ENCODE measurements at places on chromosomes 5 and 9. TPM values are rescaled to one million over a fixed set of nuclear protein-coding genes. Genes with fewer than 3 reads are reported as not detected.

DNA sequence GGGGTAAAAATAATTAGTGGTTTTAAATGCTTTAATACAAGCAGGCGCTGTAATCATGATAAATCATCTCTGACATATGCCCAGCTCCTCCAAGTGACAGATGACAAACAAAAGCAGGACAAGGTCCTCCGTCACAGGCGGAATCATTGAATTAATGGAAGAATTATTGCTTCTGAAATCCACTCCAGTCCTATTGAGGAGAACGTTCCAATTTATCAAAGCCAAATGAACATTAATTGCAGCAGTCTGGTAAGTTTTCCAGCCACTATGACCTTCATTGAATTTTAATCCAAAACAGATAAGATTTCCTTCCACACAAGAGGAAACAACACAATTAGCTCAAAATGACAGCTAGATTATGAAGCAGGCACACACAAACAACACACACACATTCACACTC lies 136.8 kb downstream of the ASTN2 start:
- H3K4me1 ChIP-seq: no peaks in the 10 kb centered on the region
- no peaks in the 10 kb centered on the region for H3K27me3 ChIP-seq
- no peak overlapping the region for H3K27ac ChIP-seq
- no peak overlapping the region for H3K4me3 ChIP-seq
- no peaks in the 10 kb centered on the region for H3K36me3 ChIP-seq

- H3K4me3 ChIP-seq: no peak overlapping the region
- H3K27ac ChIP-seq: no peak overlapping the region
Measured at GRCh38 chr9:79765466-79765865, 193.7 kb downstream of the TLE4 start.

DNA sequence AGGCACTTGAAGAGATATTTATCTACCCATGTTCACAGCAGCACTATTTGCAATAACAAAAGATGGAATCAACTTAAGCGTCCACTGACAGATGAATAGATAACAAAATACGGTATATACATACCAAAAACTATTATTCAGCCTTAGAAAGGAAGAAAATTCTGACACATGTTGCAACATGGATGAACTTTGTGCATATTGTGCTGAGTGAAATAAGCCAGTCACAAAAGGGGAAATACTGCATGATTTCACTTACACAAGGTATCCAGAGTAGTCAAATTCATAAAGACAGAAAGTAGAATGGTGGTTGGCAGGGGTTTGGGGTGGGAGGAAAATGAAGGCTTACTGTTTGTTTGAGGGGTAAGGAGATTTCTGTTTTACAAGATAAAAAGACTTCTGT lies 66.0 kb downstream of the FBN2 start:
- H3K4me3 ChIP-seq: no peak overlapping the region
- H3K27me3 ChIP-seq: no peaks in the 10 kb centered on the region
- H3K36me3 ChIP-seq: no peaks in the 10 kb centered on the region
- H3K27ac ChIP-seq: no peak overlapping the region
- DNase-seq: no peak

DNA sequence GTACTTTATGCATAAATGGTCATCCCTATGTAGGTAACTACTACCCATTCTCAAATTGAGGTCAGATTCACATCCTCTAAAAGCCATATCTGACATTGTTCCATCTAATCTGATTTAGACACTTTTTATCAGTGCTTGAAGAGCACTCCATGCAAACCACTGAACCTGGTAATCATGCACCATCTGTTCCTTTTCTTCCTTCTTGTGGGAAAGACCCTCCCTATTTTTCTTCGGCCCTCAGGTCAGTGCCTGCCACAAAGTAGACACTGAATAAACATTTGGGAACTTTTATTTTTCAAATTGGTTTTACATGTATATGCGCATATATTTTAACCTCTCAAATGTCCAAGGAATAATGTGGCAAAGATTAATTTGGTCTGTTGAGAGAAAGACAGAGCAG lies 26.0 kb upstream of the PDE4D start:
- DNase-seq: no peak
- H3K36me3 ChIP-seq: no peaks in the 10 kb centered on the region
- H3K27ac ChIP-seq: no peak overlapping the region
- no peak overlapping the region for H3K4me3 ChIP-seq

GRCh38 chr9:106697750-106698502 lies 165.0 kb upstream of the ZNF462 start:
- no peaks in the 10 kb centered on the region for H3K27me3 ChIP-seq
- no peaks in the 10 kb centered on the region for H3K36me3 ChIP-seq
- no peak overlapping the region for H3K27ac ChIP-seq
- peaks cover 19% of the 10 kb centered on the region for H3K4me1 ChIP-seq

DNA sequence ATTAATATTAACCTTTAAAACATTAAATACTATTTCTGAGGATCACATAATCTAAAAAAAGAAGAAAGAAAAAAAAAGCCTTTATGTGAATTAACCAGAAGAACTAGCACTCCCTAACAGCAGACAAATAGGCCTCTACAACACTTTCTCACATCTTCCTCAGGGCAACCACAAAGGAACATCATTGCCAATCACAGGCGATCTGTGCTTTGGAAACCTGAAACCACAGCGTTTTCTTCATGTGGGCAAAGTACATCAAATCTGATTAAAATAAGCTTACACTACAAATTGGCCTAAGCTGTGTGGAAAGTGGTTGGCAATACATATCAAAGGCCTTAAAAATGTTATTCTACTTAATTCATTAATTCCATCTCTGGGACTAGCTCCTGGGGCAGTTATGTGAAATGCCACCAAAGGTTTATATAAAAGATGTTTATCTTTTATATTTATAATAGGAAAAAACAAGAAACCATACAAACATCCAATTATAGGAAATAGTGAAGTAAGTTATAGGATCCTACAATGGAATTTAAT lies 184.8 kb upstream of the TBCA start:
- H3K4me3 ChIP-seq: no peak overlapping the region
- H3K27me3 ChIP-seq: no peaks in the 10 kb centered on the region
- no peak for DNase-seq
- no peaks in the 10 kb centered on the region for H3K36me3 ChIP-seq
- no peak overlapping the region for H3K27ac ChIP-seq

DNA sequence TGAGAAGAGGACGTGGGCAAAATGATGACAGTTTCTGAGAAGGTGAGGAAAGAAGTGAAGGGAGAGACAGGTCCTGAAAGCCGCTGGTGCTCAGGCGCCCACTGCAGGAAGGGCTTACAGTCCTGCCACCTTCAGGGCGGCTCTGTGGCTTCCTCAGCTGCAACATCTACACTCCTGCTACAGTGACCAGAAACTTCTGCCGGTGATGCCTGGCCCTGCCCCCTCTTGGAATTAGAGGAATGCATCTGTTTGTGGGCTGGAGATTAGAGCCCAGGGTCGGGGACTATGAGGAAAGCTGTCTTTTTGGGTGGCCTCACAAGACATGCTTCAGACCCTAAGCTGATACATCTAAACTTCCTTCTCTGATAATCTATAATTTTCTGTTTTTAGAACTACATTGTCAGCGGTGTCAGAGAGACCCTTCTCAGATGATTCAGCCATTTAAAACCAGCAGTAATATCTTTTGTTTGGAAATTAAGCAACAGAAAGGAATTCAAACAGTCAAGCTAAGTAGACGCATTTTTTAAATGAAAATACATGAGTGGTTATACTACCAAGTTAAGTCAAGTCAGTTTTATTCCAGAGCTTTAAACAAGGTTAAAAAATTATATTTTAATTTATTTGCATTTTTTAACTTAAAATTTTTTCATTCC lies 30.4 kb downstream of the PRDM6 start:
- no peaks in the 10 kb centered on the region for H3K4me1 ChIP-seq
- no peak overlapping the region for H3K4me3 ChIP-seq
- H3K27ac ChIP-seq: no peak overlapping the region
- DNase-seq: no peak
- H3K36me3 ChIP-seq: no peaks in the 10 kb centered on the region

DNA sequence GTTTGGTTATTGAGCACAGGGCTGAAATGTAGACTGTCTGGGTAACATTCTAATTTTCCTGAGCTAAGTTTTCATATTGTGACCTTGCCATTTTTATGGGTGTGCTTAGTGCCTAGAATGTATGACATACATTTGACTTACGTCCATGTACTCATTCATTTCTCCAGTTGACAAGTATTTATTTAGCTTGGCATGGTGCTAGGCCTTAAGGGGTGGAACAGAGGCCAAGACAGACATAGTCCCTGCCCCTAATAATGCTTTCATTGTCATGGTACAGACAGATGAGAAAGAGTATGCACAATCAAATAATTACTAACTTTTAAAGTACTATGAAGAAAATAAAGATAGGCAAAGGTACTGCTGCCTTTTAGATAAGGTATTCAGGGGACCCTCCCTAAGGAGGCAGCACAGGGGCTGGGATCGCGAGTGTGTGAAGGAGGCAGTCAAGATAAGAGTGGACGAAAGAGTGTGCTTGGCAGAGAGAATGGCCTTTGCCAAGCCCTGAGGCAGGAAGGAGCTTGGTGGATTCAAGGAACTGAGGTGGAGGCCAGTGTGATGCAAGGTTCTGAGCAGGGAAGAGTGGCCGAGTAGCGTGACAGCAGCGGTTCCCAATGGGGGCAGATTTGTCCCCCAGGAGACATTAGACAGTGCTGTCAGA lies 128.0 kb downstream of the PIP5K1B start:
- no peak for DNase-seq
- no peak overlapping the region for H3K27ac ChIP-seq
- no peaks in the 10 kb centered on the region for H3K36me3 ChIP-seq

DNA sequence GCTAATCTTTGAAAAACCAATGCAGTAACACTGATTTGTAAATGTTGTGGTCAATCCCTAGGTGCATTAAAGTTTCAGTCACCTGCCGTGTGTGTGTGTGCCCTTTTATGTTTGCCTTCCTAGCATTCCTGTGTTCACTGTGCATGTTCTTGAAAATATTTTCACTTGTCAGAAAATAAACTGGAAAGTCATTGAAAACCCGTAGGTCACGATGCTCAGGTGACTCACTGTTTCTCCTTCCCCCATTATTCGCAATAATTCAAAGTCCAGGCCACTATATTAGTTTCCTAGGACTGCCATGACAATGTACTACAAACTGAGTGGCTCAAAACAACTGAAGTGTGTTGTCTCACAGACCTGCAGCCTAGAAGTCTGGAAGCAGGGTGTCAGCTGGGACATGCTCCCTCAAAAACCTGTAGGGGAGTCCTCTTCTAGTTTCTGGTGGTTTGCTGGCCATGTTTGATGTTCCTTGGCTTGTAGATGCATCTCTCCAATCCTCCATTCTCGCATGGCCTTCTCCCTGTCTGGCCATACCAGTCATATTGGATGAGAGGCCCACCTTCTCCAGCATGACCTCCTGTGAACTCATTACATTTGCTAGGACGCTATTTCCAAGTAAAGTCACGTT lies 29.3 kb downstream of the MARVELD2 start:
- H3K36me3 ChIP-seq: no peaks in the 10 kb centered on the region
- H3K27me3 ChIP-seq: no peaks in the 10 kb centered on the region
- H3K4me3 ChIP-seq: no peak overlapping the region
- no peak for DNase-seq

GRCh38 chr9:32928912-32929311 lies 72.5 kb downstream of the APTX start:
- H3K36me3 ChIP-seq: no peaks in the 10 kb centered on the region
- no peaks in the 10 kb centered on the region for H3K27me3 ChIP-seq
- H3K27ac ChIP-seq: no peak overlapping the region
- H3K4me1 ChIP-seq: peaks cover 6% of the 10 kb centered on the region

DNA sequence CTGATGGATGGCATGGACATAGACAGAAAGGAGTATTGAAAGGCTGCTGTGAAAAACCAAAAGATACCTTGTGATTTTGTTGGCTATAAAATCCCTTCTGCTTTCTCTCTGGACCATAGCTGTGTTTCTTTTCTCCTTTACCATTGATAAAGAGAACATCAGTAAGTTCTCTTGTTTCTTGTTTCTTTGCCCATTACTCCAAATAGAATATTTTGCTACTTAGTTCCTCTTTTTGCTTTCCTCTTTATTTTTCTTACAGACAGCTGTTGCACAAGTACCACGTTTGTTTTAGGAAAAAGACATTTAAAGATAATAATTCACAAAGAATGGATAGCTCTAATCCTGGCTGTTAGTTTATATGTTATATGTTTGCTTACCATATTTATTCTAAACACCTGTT lies 1129.2 kb downstream of the DTWD2 start:
- no peaks in the 10 kb centered on the region for H3K4me1 ChIP-seq
- DNase-seq: no peak
- H3K4me3 ChIP-seq: no peak overlapping the region
- no peaks in the 10 kb centered on the region for H3K27me3 ChIP-seq

GRCh38 chr5:156435101-156435500 lies 108.1 kb downstream of the SGCD start:
- H3K27ac ChIP-seq: no peak overlapping the region

GRCh38 chr9:95078939-95079338 lies 238.6 kb downstream of the FANCC start:
- H3K27ac ChIP-seq: no peak overlapping the region
- no peak for DNase-seq
- H3K27me3 ChIP-seq: no peaks in the 10 kb centered on the region
- H3K4me3 ChIP-seq: no peak overlapping the region

DNA sequence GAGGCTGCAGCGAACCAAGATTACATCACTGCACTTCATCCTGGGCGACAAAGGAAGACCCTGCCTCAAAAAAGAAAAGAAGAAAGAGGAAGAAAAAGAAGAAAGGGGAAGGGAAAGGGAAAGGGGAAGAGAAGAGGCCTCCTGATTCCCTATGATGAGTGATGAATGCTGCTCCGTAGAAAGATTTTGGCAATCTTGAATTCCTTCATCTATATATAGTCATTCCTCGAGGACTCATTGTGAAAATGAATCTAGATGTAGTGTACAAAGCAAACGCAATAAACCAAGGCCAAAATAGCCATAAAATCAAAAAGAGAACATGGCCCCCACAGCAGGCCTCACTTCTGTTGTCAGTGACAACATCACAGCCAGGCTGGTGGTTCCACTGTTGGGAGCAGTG lies 218.0 kb downstream of the DCP2 start:
- H3K27me3 ChIP-seq: no peaks in the 10 kb centered on the region
- DNase-seq: no peak
- no peak overlapping the region for H3K27ac ChIP-seq
- H3K4me1 ChIP-seq: peaks cover 15% of the 10 kb centered on the region

DNA sequence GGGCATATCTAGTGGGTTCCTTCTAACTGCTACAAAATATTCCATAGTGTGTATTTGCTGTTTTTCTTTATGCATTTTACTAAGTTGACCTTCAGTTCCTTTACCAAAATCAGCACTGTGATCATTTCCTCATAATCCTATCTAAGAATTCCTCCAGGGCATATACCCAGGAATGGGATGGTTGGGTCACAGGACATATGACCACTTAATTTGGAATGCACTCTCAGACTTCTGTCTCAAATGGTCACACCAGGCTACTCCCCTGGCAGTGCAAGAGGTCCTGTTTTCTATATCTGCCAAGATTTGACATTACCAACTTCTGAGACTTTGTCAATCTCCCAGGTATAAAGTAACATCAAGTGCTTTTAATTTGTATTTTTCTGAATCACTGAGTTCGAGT lies 63.9 kb downstream of the ADAMTS12 start:
- no peaks in the 10 kb centered on the region for H3K36me3 ChIP-seq
- H3K4me1 ChIP-seq: peaks cover 17% of the 10 kb centered on the region
- no peak overlapping the region for H3K4me3 ChIP-seq
- no peaks in the 10 kb centered on the region for H3K27me3 ChIP-seq
- H3K27ac ChIP-seq: no peak overlapping the region
- DNase-seq: peak; percentile 19

Gene SLCO6A1
- not detected for total RNA-seq

Gene C5orf52
- not detected for total RNA-seq

Gene ANKRD31
- 0.26 TPM for total RNA-seq

Gene SHC3
- total RNA-seq: 0.66 TPM

Gene F12
- total RNA-seq: 36.8 TPM

Gene CCL28
- 8.1 TPM for total RNA-seq

Gene BTNL3
- not detected for total RNA-seq

Gene FRMPD1
- not detected for total RNA-seq

Gene IFNA16
- total RNA-seq: not detected

Gene SQSTM1
- 341 TPM for total RNA-seq

Gene NUDT2
- 34.6 TPM for total RNA-seq

Gene ALDOB
- total RNA-seq: not detected

Gene IDNK
- total RNA-seq: 1.4 TPM

All from PC-3 (cell line).